ENCODE measurements at places on chromosomes 16 and 17.

GRCh38 chr17:79941088-79942010 lies 94.3 kb downstream of the TBC1D16 start:
- H3K27ac ChIP-seq = no peak overlapping the region
- no peak overlapping the region for H3K4me3 ChIP-seq
- H3K36me3 ChIP-seq = peaks cover 17% of the 10 kb centered on the region
- H3K4me1 ChIP-seq = peaks cover 7% of the 10 kb centered on the region

GRCh38 chr16:27226476-27226875 lies 23.1 kb downstream of the KDM8 start:
- no peak overlapping the region for H3K27ac ChIP-seq
- peak; percentile 69 for DNase-seq
- no peaks in the 10 kb centered on the region for H3K27me3 ChIP-seq
- H3K4me1 ChIP-seq = peaks cover 2% of the 10 kb centered on the region
- H3K36me3 ChIP-seq = peaks cover 12% of the 10 kb centered on the region

DNA sequence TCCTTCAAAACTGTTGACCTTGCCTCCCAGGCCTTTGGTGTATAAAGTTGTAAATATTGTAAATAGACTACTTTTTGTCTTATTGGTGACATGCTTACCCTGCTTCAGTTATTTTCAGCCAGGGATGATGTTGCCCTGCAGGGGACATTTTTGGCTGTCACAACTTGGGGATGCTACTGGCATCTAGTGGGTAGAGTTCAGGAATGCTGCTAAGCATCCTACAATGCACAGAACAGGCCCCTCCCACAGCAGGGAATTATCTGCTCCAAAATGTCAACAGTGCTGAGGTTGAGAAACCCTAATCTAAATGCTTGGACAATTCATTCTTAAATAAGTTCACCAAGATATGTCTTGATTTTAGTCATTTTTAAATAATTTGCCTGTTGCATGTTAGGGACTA lies 459.8 kb downstream of the PMP22 start:
- H3K4me1 ChIP-seq = peaks cover 10% of the 10 kb centered on the region
- H3K36me3 ChIP-seq = no peaks in the 10 kb centered on the region
- no peak overlapping the region for H3K4me3 ChIP-seq
- no peaks in the 10 kb centered on the region for H3K27me3 ChIP-seq
- DNase-seq = no peak
- no peak overlapping the region for H3K27ac ChIP-seq

DNA sequence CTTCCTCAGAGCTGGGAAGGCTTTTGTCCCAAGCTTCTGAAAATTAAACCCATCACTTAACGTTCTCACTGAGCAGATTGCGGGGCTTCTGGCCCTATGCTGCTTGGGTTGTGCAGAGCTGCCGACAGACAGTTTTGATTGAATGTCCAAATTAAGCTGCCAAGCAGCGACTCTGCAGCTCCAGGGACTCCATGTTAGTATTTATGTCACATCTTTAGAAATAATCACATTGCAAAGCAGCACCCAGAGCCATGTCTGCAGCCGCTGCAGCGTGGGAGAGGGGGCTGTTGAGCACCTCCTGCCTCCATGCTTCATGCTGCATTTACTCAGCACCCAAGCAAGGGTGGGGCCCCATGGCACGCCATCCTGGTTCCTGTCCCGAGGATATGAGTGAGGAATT lies 178.2 kb upstream of the CACNG3 start:
- no peak for DNase-seq
- H3K36me3 ChIP-seq = no peaks in the 10 kb centered on the region
- no peaks in the 10 kb centered on the region for H3K27me3 ChIP-seq
- H3K27ac ChIP-seq = no peak overlapping the region
- no peak overlapping the region for H3K4me3 ChIP-seq
- no peaks in the 10 kb centered on the region for H3K4me1 ChIP-seq

DNA sequence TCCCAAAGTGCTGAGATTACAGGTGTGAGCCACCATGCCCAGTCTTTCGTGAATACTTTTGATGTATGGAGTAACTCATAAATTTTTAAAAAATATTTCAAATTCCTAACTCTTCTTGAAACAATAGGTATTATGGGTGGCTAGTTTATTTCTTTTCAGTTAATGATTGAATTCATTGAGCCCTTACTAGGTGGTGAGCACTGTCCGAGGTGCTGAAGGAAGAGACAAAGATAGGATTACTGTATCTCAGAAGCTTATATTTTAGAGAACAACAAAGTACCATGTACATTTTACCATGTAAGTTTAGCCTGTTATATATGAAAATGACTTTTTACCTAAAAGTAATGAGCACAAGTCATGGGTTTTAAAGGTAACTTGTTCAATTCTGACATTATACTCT lies 418.3 kb downstream of the NPIPA7 start:
- no peaks in the 10 kb centered on the region for H3K36me3 ChIP-seq
- no peak overlapping the region for H3K27ac ChIP-seq
- no peak overlapping the region for H3K4me3 ChIP-seq
- no peaks in the 10 kb centered on the region for H3K4me1 ChIP-seq
- DNase-seq = no peak
- no peaks in the 10 kb centered on the region for H3K27me3 ChIP-seq

DNA sequence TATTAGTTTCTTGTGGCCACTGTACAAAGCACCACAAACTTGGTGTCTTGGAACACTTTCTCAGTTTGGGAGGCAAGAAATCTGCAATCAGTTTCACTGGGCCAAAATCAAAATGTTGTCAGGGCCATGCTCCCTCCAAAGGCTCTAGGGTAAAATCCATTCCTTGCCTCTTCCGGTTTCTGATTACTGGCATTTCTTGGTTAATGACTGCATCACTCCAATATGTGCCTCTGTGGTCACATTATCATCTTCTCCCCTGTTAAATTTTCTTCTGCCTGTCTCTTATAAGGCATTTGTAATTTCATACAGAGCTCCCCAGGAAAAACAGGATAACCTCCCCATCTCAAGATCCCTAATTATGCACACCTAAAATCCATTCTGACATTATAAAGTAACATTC lies 34.8 kb downstream of the ZNF287 start:
- peaks cover 19% of the 10 kb centered on the region for H3K27me3 ChIP-seq
- no peak overlapping the region for H3K27ac ChIP-seq
- DNase-seq = peak; percentile 56
- peaks cover 8% of the 10 kb centered on the region for H3K4me1 ChIP-seq
- no peaks in the 10 kb centered on the region for H3K36me3 ChIP-seq

DNA sequence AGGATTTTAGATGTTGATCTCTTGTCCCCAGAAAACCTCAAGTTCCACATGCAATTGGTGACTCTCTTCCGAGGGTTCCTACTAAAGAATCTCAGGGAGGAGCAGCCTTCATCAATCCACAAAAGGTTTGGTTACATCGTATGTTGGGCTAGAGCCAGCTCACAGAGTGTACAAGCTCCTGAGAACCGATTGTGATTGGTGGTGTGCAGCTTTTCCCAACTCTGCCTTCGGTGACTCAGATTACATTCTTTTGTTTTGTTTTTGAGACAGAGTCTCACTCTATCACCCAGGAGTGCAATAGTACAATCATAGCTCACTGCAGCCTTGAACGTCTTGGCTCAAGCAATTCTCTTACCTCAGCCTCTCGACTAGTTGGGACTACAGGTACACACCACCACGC lies 172.4 kb downstream of the PMP22 start:
- H3K27ac ChIP-seq = no peak overlapping the region
- no peaks in the 10 kb centered on the region for H3K36me3 ChIP-seq
- H3K4me1 ChIP-seq = no peaks in the 10 kb centered on the region
- H3K27me3 ChIP-seq = peaks cover 8% of the 10 kb centered on the region
- DNase-seq = peak; percentile 13
- no peak overlapping the region for H3K4me3 ChIP-seq

- peaks cover 19% of the 10 kb centered on the region for H3K4me1 ChIP-seq
- H3K27me3 ChIP-seq = peaks cover 3% of the 10 kb centered on the region
- no peak for DNase-seq
- H3K27ac ChIP-seq = no peak overlapping the region
- no peak overlapping the region for H3K4me3 ChIP-seq
- no peaks in the 10 kb centered on the region for H3K36me3 ChIP-seq
These were observed 13.9 kb upstream of the ADGRG1 start for GRCh38 chr16:57614536-57614935.

GRCh38 chr17:62673614-62674362 lies 46.3 kb downstream of the MRC2 start:
- H3K4me1 ChIP-seq = peaks cover 9% of the 10 kb centered on the region
- no peak overlapping the region for H3K27ac ChIP-seq

DNA sequence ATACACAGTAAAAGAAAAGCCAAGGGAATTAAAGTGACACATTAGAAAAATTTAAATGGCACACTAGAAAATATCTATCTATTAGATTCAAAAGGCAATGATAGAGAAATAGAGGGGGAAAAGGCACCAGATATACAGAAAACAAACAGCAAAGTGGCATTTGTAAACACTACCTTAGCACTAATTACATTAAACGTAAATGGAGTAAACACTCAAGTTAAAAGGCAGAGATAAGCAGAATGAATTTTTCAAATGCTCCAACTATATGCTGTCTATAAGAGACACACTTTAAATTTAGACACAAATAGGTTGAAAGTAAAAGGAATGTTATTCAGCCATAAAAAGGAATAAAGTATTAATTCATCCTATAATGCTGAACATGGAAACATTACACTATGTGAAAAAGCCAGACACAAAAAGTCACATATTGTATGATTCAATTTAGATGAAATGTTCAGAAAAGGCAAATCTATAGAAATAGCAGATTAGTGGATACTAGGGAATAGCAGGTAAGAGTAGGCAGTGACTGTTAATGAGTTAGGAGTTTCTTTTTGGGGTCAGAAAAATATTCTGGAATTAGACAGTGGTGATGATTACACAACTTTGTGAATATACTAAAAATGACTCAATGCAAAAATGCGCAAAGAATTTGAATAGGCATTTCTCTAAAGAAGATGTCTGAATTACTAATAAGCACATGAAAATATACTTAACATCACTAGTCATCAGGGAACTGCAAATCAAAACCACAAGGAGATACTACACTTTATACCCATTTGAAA lies 92.4 kb downstream of the BRIP1 start:
- DNase-seq = no peak
- H3K36me3 ChIP-seq = peaks cover 16% of the 10 kb centered on the region
- no peak overlapping the region for H3K4me3 ChIP-seq

DNA sequence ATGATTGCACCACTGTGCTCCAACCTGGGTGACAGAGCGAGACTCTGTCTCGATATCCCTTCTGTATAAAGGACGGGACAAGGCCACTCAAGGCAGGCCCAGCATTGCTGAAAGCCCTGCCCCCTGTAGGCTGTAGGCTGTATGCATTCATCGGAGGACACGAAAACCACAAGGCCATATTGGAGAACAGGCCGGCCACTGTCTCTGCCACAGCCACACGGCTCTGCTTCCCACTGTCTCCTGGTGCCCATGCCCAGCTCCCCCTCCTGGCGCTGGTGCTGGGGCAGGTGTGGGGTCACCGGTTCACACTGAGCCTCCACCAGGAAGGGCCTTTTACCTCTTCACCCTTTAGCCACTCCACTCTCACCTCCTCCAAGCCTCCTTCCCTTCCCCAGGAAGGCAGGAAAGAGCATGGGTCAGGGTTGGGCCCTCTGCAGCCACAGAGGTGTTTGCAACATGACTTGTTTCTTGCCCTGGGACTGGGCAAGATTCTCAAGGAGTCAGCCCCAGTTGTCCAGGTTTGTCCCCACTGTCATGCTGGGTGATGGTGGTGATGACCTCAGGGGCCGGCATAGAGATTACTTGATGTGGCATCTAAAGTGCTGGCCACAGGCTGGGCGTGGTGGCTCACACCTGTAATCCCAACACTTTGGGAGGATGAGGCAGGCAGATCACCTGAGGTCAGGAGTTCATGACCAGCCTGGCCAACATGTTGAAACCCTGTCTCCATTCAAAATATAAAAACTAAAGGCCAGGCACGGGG lies 5.3 kb upstream of the NTN3 start:
- no peaks in the 10 kb centered on the region for H3K27me3 ChIP-seq
- no peak overlapping the region for H3K27ac ChIP-seq
- DNase-seq = no peak
- H3K4me1 ChIP-seq = peaks cover 8% of the 10 kb centered on the region
- no peaks in the 10 kb centered on the region for H3K36me3 ChIP-seq
- no peak overlapping the region for H3K4me3 ChIP-seq

DNA sequence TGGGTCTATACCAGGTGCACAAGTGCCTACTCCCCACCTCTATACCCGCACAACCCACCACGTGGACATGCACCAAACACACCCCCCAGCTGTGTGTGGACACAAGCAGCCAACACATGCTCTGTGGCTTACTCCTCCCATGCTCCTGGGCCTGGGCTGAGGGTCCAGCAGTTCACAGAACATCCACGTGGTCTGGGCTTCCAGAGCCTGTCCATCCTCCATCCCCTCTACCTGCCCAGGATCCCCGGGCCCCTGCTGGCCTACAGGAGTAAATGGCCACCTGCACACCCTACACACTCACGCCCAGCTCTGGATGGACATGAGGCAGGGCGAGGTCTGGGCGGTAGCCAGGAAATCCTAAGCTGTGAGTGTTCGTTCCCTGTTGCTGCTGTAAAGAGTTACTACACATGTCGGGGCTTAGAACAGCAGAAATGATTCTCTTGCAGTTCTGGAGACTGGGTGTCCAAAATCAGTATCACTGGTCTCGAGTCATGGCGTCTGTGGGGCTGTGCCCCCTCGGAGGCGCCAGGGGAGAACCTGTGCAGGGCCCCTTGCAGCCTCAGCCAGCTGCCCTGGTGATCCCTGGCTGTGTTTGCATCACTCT lies 15.0 kb upstream of the RAI1 start:
- H3K27me3 ChIP-seq = peaks cover 4% of the 10 kb centered on the region
- H3K4me3 ChIP-seq = no peak overlapping the region
- peaks cover 6% of the 10 kb centered on the region for H3K4me1 ChIP-seq
- no peaks in the 10 kb centered on the region for H3K36me3 ChIP-seq
- no peak overlapping the region for H3K27ac ChIP-seq
- peak; percentile 88 for DNase-seq

- no peak overlapping the region for H3K27ac ChIP-seq
- no peaks in the 10 kb centered on the region for H3K36me3 ChIP-seq
- H3K27me3 ChIP-seq = no peaks in the 10 kb centered on the region
- DNase-seq = peak; percentile 36
- H3K4me1 ChIP-seq = peaks cover 17% of the 10 kb centered on the region
- no peak overlapping the region for H3K4me3 ChIP-seq
These were observed 2.7 kb upstream of the CUEDC1 start for GRCh38 chr17:57957886-57958285.

DNA sequence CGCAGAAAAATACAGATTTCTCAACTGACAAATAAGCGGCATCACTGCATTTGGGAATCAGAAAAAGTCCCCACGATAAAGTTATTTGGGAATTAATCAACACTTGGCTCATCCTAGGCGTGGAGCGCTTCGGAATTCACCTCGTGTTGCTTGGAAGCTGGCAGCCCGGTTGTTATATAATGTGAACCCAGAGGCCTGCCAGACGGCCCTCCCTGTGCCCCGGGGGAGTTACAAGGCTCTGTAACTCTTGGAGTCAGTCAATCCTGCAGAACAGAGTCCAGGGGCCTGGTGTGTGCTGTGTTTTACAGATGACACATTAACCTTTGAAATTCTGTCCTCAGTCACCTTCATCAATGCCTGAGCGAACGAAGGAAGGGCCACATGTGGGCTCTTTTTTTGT lies 111.1 kb downstream of the PITPNC1 start:
- H3K27ac ChIP-seq = peak overlapping the region; percentile 57
- DNase-seq = no peak
- H3K27me3 ChIP-seq = no peaks in the 10 kb centered on the region

GRCh38 chr17:61383689-61384201 lies 15.9 kb upstream of the TBX2 start:
- H3K27ac ChIP-seq = no peak overlapping the region
- no peaks in the 10 kb centered on the region for H3K36me3 ChIP-seq
- no peak overlapping the region for H3K4me3 ChIP-seq
- H3K27me3 ChIP-seq = no peaks in the 10 kb centered on the region
